A549 treated with GW870086 at 1 μM for 4 hours (cell line): ENCODE measurements at places on chromosomes 13 and 19. TPM values are rescaled to one million over a fixed set of nuclear protein-coding genes. Genes with fewer than 3 reads are reported as not detected.

Gene KLK2
- total RNA-seq = 0.14 to 0.17 TPM in 2 of 5 replicates, not detected in the others

Gene C2CD4C
- 0.37 to 0.46 TPM (median 0.40 TPM) in 5 replicates for total RNA-seq

Gene ELAVL3
- total RNA-seq = 0.05 to 0.19 TPM (median 0.11 TPM) in 4 of 5 replicates, not detected in the other

Gene S1PR5
- 1.2 to 2.2 TPM (median 1.9 TPM) in 5 replicates for total RNA-seq

Gene EDDM13
- not detected in 5 replicates for total RNA-seq

Gene CPT1C
- total RNA-seq = 10.9 to 14.2 TPM (median 13.2 TPM) in 5 replicates

Gene THSD8
- 7.3 to 16.4 TPM (median 14.3 TPM) in 4 of 5 replicates, not detected in the other for total RNA-seq

Gene CYP4F12
- total RNA-seq = 1.9 to 3.2 TPM (median 2.2 TPM) in 5 replicates

Gene GZMM
- 0.27 to 0.57 TPM (median 0.38 TPM) in 3 of 5 replicates, not detected in the others for total RNA-seq

Gene TUBA3C
- not detected in 5 replicates for total RNA-seq

Gene OLFM2
- total RNA-seq = 8.6 to 12.8 TPM (median 10.4 TPM) in 5 replicates

Gene TEAD2
- 12.6 to 19.1 TPM (median 17.7 TPM) in 5 replicates for total RNA-seq

Gene CD22
- total RNA-seq = 0.95 to 1.4 TPM (median 1.0 TPM) in 5 replicates

Gene PSG1
- 0.17 to 0.30 TPM (median 0.23 TPM) in 5 replicates for total RNA-seq

Gene CEACAM1
- 2.4 to 3.7 TPM (median 2.9 TPM) in 5 replicates for total RNA-seq

Gene TNFRSF19
- total RNA-seq = 3.3 to 5.2 TPM (median 4.7 TPM) in 5 replicates

Gene ZNF723
- total RNA-seq = not detected in 5 replicates

Gene RUBCNL
- 0.07 to 0.31 TPM (median 0.28 TPM) in 5 replicates for total RNA-seq

Gene USHBP1
- not detected in 5 replicates for total RNA-seq

Gene IGFL2
- total RNA-seq = 0.42 to 1.3 TPM (median 1.0 TPM) in 5 replicates

Gene LMTK3
- total RNA-seq = 3.0 to 6.3 TPM (median 5.3 TPM) in 5 replicates

Gene CGB2
- 0.26 to 0.34 TPM (median 0.26 TPM) in 3 of 5 replicates, not detected in the others for total RNA-seq

Gene ZNF709
- 0.40 TPM in 1 of 5 replicates, not detected in the others for total RNA-seq

Gene TRPC4
- total RNA-seq = not detected in 5 replicates

Gene TNFSF13B
- 0.15 TPM in 1 of 5 replicates, not detected in the others for total RNA-seq

Gene ZNF17
- 4.0 to 7.4 TPM (median 4.9 TPM) in 5 replicates for total RNA-seq

Gene C1QTNF9
- not detected in 5 replicates for total RNA-seq

Gene TJP3
- 0.49 to 1.3 TPM (median 0.90 TPM) in 5 replicates for total RNA-seq

Gene ZNF665
- not detected in 5 replicates for total RNA-seq

Gene SELENOV
- not detected in 5 replicates for total RNA-seq

Gene ZNF730
- total RNA-seq = not detected in 5 replicates

Gene UPF1
- 31.8 to 42.1 TPM (median 39.6 TPM) in 5 replicates for total RNA-seq

Gene ZNF613
- total RNA-seq = 0.72 to 1.4 TPM (median 1.3 TPM) in 5 replicates

Gene FRY
- 0.01 to 0.09 TPM (median 0.03 TPM) in 4 of 5 replicates, not detected in the other for total RNA-seq

Gene FUT2
- not detected in 5 replicates for total RNA-seq

Gene KRTDAP
- total RNA-seq = not detected in 5 replicates

Gene ZNF418
- 0.70 to 1.8 TPM (median 1.1 TPM) in 5 replicates for total RNA-seq

Gene CLEC17A
- total RNA-seq = not detected in 5 replicates

Gene TGFB1
- total RNA-seq = 129 to 146 TPM (median 143 TPM) in 5 replicates

Gene CEACAM8
- total RNA-seq = not detected in 5 replicates

Gene CEACAM21
- not detected in 5 replicates for total RNA-seq

Gene TICAM1
- 7.2 to 10.1 TPM (median 9.7 TPM) in 5 replicates for total RNA-seq

Gene ZGLP1
- 1.1 to 2.2 TPM (median 1.9 TPM) in 5 replicates for total RNA-seq

Gene GJA3
- total RNA-seq = 0.75 to 1.2 TPM (median 1.1 TPM) in 5 replicates

Gene KLK15
- total RNA-seq = not detected in 5 replicates

Gene MISP
- 67.0 to 86.8 TPM (median 81.7 TPM) in 5 replicates for total RNA-seq

Gene KIR3DL2
- total RNA-seq = not detected in 5 replicates

Gene CCL25
- total RNA-seq = not detected in 5 replicates

Gene SHC2
- total RNA-seq = 0.80 to 1.3 TPM (median 1.00 TPM) in 5 replicates

Gene HNRNPL
- 305 to 358 TPM (median 332 TPM) in 5 replicates for total RNA-seq

Gene RFPL4AL1
- total RNA-seq = 0.23 to 0.49 TPM (median 0.38 TPM) in 3 of 5 replicates, not detected in the others

Gene ZNF264
- 6.8 to 9.0 TPM (median 7.4 TPM) in 5 replicates for total RNA-seq

Gene MIA
- total RNA-seq = not detected in 5 replicates

Gene ICAM5
- total RNA-seq = 0.34 to 1.1 TPM (median 0.61 TPM) in 5 replicates

Gene NCAN
- total RNA-seq = 0.03 to 0.17 TPM (median 0.07 TPM) in 3 of 5 replicates, not detected in the others

Gene CRB3
- total RNA-seq = 2.9 to 5.1 TPM (median 3.9 TPM) in 5 replicates

Gene PTH2
- total RNA-seq = 0.46 TPM in 1 of 5 replicates, not detected in the others

Gene MAP4K1
- 0.40 to 3.6 TPM (median 0.85 TPM) in 5 replicates for total RNA-seq

Gene BLVRB
- 262 to 364 TPM (median 307 TPM) in 5 replicates for total RNA-seq
